ENCODE measurements at places on chromosomes 3 and 15. TPM values are rescaled to one million over a fixed set of nuclear protein-coding genes. Genes with fewer than 3 reads are reported as not detected.

TM4SF18 gene
- not detected for total RNA-seq

GOLGA6L7 gene
- total RNA-seq: not detected

CHRD gene
- total RNA-seq: 0.29 TPM

ACAD11 gene
- 34.4 TPM for total RNA-seq
